Large intestine (tissue), 12 donors: ENCODE measurements at places on chromosomes 5 and 9. TPM values are rescaled to one million over a fixed set of nuclear protein-coding genes. Genes with fewer than 3 reads are reported as not detected.

ADAMTS12 gene
- polyA plus RNA-seq: 4.2 TPM

GPR150 gene
- 0.90 TPM for polyA plus RNA-seq

DMGDH gene
- polyA plus RNA-seq: 1.3 TPM

CCDC180 gene
- 7.5 TPM for polyA plus RNA-seq

BAAT gene
- polyA plus RNA-seq: 0.60 TPM

RUSC2 gene
- polyA plus RNA-seq: 12.0 TPM

ZNF883 gene
- 2.6 TPM for polyA plus RNA-seq

GRCh38 chr5:9056046-9056445, 489.8 kb downstream of the SEMA5A start:
- H3K27me3 ChIP-seq: no peaks in the 10 kb centered on the region
- peaks cover 4% of the 10 kb centered on the region for H3K4me1 ChIP-seq
- H3K4me3 ChIP-seq: no peak overlapping the region
- peaks cover 5% of the 10 kb centered on the region for H3K36me3 ChIP-seq
- DNase-seq: no peak

GRCh38 chr9:5841771-5842573, 9.1 kb upstream of the ERMP1 start:
- no peak overlapping the region for H3K27ac ChIP-seq
- no peaks in the 10 kb centered on the region for H3K27me3 ChIP-seq
- H3K4me3 ChIP-seq: no peak overlapping the region
- H3K4me1 ChIP-seq: peaks cover 19% of the 10 kb centered on the region
- H3K36me3 ChIP-seq: no peaks in the 10 kb centered on the region

- no peaks in the 10 kb centered on the region for H3K27me3 ChIP-seq
- no peaks in the 10 kb centered on the region for H3K36me3 ChIP-seq
- H3K4me1 ChIP-seq: peaks cover 7% of the 10 kb centered on the region
- no peak overlapping the region for H3K4me3 ChIP-seq
- DNase-seq: no peak
Observed at GRCh38 chr5:103235891-103236290, 22.7 kb upstream of the MACIR start.

DNA sequence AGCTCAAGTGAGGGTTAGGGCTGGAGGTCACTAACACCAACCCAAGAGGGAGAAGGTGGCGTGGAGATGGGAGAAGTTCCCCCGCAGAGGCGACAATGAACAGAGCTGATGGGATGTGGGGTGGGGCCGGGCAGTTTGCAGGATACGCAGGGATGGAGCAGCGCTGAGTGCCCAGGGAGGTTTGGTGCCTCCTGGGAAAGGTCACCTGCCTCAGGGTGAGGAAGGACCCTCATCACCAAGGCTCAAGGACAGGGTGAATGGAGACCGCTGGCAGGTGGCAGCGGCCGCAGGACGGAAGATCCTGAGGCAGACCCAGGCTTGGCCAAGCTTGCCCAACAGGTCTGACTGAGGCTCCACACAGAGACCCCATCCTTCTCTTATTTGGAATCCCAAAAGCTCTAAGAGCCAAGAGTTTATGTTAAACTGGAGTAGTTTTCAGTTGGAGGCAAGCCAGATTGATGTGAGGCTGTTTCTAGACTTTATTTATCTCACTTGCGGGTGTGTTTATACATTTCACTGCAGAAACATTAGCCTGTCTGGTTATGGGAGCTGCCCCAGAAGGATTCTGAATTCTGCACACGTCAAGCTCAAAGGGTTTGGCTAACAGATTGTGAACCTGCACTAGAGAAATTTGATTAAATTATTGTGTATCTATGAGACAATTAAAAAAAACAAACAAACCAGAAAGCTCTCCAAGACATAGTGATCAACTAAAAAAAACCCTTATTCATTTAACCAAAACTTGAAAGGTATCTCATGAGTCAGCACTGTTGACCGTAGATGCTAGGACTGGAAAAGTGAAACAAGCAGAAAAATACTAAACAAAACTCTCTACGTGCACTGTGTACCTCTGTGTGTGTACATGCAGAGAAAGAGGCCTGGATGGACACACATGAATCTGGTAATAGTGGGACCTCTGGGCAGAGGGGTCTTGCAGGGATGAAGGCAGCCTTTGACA, 146.2 kb upstream of the PHYKPL start:
- H3K4me3 ChIP-seq: no peak overlapping the region
- DNase-seq: no peak

GRCh38 chr9:95912773-95913172, 37.3 kb downstream of the ERCC6L2 start:
- H3K4me3 ChIP-seq: no peak overlapping the region
- DNase-seq: no peak
- H3K36me3 ChIP-seq: peaks cover 21% of the 10 kb centered on the region
- H3K27me3 ChIP-seq: no peaks in the 10 kb centered on the region
- H3K27ac ChIP-seq: no peak overlapping the region

GRCh38 chr5:29005386-29005785, 1967.0 kb upstream of the CDH9 start:
- no peak overlapping the region for H3K4me3 ChIP-seq
- no peaks in the 10 kb centered on the region for H3K36me3 ChIP-seq
- DNase-seq: no peak
- H3K27me3 ChIP-seq: no peaks in the 10 kb centered on the region
- H3K27ac ChIP-seq: no peak overlapping the region

DNA sequence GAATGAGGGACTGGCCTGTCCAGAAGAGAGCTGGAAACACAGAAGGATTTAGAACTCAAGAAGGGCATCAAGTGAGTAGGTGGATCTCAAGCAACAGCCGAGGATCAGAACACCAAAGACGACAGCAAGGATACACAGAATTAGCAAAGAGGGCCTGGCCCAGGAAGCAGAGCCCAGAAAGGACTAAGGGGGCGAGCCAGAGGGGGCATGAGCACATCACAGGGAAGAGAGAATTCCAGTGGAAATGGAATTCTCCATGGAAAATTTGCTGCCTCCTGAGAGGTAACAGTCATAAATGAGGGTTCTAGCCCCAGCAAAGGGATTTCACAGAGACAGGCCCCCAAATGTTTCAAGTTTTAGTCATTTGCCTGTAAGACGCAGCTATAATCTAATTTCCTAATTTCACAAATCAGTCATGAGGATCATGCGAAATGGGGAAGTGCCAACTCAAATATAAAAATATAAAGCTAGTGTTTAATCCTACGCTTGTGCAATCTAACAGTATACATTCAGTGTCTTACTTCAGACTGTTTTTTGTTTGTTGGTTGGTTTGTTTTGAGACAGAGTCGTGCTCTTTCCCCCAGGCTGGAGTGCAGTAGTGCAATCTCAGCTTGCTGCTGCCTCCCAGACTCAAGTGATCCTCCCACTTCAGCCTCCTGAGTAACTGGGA, 46.7 kb downstream of the FNBP1 start:
- H3K4me1 ChIP-seq: no peaks in the 10 kb centered on the region
- H3K27me3 ChIP-seq: no peaks in the 10 kb centered on the region
- DNase-seq: no peak
- no peaks in the 10 kb centered on the region for H3K36me3 ChIP-seq
- no peak overlapping the region for H3K27ac ChIP-seq
- H3K4me3 ChIP-seq: no peak overlapping the region

- H3K27me3 ChIP-seq: no peaks in the 10 kb centered on the region
- peak; percentile 54 for DNase-seq
- H3K27ac ChIP-seq: no peak overlapping the region
Observed at GRCh38 chr9:99000476-99001395, 57.0 kb downstream of the COL15A1 start.

DNA sequence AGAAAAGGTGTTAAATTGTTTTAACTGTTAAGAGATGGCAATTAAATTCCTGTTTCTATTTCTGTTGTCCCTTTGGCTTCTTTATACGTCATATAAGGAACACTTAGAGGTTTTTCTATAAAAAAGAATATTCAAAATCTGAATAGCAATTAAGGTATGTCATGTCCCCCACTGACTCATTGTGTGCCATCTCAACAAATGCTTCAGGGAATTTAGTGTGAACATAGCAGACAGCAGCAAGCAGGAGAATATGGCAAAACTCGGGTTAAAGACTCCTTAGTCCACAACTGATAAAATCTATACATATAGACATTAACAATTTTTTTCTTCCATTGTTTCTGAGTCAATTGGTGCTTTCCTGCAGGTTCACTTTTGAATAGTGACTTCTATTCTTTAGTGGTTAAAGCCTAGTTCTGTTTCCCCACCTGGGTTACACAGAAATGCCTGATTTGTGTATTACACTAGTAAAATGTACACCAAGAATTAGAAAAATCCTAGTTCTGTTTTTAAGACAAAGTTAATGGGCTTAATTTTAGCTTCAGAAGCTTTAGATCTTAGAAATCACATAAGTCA, 17.9 kb upstream of the RPS23 start:
- H3K36me3 ChIP-seq: no peaks in the 10 kb centered on the region
- H3K27ac ChIP-seq: no peak overlapping the region
- no peaks in the 10 kb centered on the region for H3K27me3 ChIP-seq
- H3K4me3 ChIP-seq: no peak overlapping the region

DNA sequence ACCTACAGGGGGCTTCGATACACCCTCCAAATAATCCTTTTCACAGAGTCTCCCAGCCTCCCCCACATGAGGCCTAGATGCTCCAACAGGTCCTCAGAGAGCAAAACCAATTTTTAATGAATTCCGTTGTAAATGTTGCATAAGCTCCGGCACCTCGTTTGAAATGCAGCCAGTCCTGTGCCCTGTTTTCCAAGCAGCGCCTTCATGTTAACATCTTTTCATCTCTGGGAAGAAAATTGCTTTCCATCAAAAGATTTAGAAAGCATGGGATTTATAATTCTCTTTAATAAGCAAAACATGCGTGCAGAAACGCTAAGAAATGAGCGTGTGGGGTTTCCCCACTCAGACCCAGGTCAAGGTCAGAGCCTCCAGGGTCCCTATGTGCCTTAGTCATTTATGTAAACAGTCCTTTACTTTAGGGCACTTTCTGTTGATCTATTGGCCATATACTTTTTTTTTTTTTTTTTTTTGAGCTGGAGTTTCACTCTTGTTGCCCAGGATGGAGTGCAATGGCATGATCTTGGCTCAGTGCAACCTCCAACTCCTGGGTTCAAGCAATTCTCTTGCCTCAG, 177.5 kb upstream of the S1PR3 start:
- H3K27ac ChIP-seq: no peak overlapping the region
- no peaks in the 10 kb centered on the region for H3K4me1 ChIP-seq
- H3K36me3 ChIP-seq: no peaks in the 10 kb centered on the region
- no peak for DNase-seq

GRCh38 chr5:32794086-32794485, 83.0 kb downstream of the NPR3 start:
- H3K4me3 ChIP-seq: no peak overlapping the region
- no peaks in the 10 kb centered on the region for H3K36me3 ChIP-seq
- no peaks in the 10 kb centered on the region for H3K4me1 ChIP-seq
- no peak for DNase-seq
- H3K27me3 ChIP-seq: no peaks in the 10 kb centered on the region
- no peak overlapping the region for H3K27ac ChIP-seq

- H3K36me3 ChIP-seq: no peaks in the 10 kb centered on the region
- H3K4me3 ChIP-seq: no peak overlapping the region
- peaks cover 97% of the 10 kb centered on the region for H3K27me3 ChIP-seq
- H3K27ac ChIP-seq: no peak overlapping the region
Observed at GRCh38 chr5:1883120-1883924, 597 bp upstream of the IRX4 start.

- no peak overlapping the region for H3K4me3 ChIP-seq
- DNase-seq: no peak
- H3K4me1 ChIP-seq: peaks cover 4% of the 10 kb centered on the region
- no peaks in the 10 kb centered on the region for H3K36me3 ChIP-seq
Observed at GRCh38 chr5:80033513-80033912, 1.6 kb upstream of the THBS4 start.

- no peak overlapping the region for H3K27ac ChIP-seq
- no peaks in the 10 kb centered on the region for H3K36me3 ChIP-seq
- H3K27me3 ChIP-seq: no peaks in the 10 kb centered on the region
- no peaks in the 10 kb centered on the region for H3K4me1 ChIP-seq
Observed at GRCh38 chr5:154044099-154044498, 5.3 kb downstream of the MFAP3 start.

DNA sequence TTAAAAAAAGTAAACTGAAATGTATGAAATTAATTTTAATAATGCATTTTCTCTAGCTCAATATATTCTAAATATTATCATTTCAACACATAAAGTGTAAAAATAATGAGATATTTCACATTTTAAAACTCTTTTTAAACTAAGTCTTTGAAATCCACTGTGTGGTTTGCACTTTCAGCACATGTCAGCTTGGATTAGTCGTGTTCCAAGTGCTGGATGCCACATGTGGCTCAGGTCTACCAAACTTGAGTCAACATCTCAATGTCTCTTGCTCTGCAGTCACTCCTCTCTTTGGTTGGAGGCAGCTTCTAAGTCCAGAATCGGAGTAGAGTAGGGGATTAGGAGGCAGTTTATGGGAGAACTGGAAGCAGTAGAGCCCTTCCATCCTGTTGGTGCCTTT, 173.7 kb upstream of the ANKRD55 start:
- H3K4me3 ChIP-seq: no peak overlapping the region
- no peaks in the 10 kb centered on the region for H3K27me3 ChIP-seq
- DNase-seq: no peak
- peaks cover 34% of the 10 kb centered on the region for H3K4me1 ChIP-seq
- no peaks in the 10 kb centered on the region for H3K36me3 ChIP-seq

- no peak overlapping the region for H3K4me3 ChIP-seq
- no peak overlapping the region for H3K27ac ChIP-seq
- H3K4me1 ChIP-seq: no peaks in the 10 kb centered on the region
- H3K36me3 ChIP-seq: no peaks in the 10 kb centered on the region
- H3K27me3 ChIP-seq: peaks cover 69% of the 10 kb centered on the region
- DNase-seq: peak; percentile 16
Observed at GRCh38 chr9:86943201-86944113, 3.8 kb downstream of the GAS1 start.

DNA sequence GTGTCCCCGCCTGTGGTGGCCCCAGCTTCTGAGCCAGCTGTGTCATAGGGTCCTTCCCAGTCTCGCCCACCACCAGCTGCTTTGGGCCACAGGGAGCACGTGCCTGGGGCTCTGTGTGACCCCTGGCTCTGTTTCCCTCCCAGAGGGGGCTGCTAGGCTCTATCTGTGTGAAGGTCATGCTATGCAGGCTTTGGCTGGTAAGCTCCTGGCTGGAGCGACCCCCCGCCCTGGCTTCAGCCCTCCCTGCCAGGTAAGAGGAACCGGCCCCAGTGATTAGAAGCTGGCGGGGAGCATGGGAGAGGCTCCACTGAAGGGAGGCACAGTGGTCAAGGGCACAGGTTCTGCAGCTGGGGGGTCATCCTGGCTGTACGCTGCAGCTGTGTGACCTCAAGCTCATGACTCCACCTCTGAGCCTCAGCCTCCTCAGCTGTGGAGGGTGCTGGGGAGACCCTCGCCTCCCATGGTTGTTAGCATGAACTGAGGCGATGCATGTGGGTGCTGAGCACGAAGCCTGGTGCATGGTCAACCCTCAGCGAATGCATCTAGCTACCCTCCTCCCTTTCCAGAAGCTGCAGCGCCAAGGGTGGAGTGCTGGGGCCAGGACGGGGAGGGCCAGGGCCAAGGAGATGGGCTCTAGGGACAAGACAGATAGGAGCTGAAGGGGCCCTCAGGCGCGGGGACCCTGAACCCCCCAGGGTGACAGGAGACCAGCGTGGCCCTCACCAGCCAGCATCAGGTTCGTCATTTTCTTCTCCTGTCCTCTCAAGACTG, 163.8 kb upstream of the MVB12B start:
- H3K4me1 ChIP-seq: no peaks in the 10 kb centered on the region
- DNase-seq: no peak
- no peaks in the 10 kb centered on the region for H3K36me3 ChIP-seq
- no peak overlapping the region for H3K27ac ChIP-seq
